ENCODE measurements at places on chromosomes 6 and 20. TPM values are rescaled to one million over a fixed set of nuclear protein-coding genes. Genes with fewer than 3 reads are reported as not detected.

The DHX16 gene
- total RNA-seq = 52.0 TPM

The HUS1B gene
- 0.22 TPM for total RNA-seq

The C20orf202 gene
- not detected for total RNA-seq

The TRIM15 gene
- total RNA-seq = not detected

The BIRC7 gene
- total RNA-seq = 10.6 TPM

The HS3ST5 gene
- total RNA-seq = 0.17 TPM

The SLC22A2 gene
- total RNA-seq = not detected

The PXDC1 gene
- total RNA-seq = 36.4 TPM

The FILIP1 gene
- 0.07 TPM for total RNA-seq

The VWA7 gene
- 0.65 TPM for total RNA-seq

The MCCD1 gene
- not detected for total RNA-seq

The CLPSL1 gene
- not detected for total RNA-seq
